AML-193 (cell line): ENCODE measurements at places on chromosomes 4 and X.

- DNase-seq = peak; percentile 82
Observed at GRCh38 chr4:47686294-47686872, 151.5 kb downstream of the CORIN start.

DNA sequence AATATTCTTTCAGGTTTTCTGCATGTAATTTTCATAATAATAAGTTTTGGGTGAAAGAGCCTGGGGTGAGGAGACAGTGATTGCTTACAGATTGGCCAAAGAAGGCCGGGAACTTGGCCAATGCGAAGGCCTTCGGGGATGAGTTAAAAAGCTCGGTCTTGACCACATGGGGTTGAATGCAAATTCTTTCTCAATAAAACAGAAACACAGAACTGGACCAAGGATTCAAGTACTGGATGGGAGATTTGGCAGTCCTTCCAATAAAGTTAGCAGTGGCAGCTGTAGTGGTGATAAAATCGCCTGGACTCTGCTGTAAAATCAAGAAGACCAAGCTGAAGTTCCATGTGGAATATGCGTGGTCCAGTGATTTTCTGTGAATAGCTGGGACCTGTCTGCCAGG is 282.2 kb upstream of the KLF3 start:
- no peak for DNase-seq

DNA sequence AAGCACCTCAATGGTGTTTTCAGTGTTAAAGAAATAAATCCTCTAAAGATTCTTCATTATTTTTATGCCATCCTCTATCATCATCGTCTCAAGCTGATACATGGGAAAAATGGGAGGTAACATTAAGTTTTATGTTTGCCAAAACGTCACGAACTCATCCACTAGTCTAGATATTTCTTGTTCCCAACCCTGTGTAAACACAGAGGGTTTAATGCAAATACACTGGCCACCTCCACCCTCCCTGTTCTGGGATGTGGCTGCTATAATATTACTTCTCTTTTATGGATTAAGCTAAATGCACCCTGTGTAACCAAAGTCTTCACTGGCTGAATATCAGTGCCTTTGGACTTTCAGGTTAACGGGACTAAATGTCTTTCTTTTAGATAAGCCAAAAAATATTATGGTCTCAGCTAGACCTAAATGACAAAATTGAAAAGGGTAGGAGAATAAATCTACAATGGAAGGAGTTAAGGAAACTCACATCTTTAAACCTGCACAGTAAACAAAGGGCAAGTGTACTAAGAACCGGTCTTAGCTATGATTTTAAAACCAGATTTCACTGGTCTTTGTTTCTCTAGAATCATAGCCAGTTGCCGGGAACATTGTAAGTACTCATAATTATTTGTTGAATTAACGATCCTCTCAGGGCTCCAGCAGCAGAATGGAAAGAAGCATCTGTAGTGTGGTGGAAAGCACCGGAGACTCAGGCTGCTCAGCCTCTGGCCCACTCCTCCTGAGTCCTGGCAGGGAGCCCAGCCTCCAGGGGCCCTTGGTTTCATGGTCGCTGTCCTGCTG is 103.5 kb upstream of the NOCT start:
- no peak for DNase-seq

DNA sequence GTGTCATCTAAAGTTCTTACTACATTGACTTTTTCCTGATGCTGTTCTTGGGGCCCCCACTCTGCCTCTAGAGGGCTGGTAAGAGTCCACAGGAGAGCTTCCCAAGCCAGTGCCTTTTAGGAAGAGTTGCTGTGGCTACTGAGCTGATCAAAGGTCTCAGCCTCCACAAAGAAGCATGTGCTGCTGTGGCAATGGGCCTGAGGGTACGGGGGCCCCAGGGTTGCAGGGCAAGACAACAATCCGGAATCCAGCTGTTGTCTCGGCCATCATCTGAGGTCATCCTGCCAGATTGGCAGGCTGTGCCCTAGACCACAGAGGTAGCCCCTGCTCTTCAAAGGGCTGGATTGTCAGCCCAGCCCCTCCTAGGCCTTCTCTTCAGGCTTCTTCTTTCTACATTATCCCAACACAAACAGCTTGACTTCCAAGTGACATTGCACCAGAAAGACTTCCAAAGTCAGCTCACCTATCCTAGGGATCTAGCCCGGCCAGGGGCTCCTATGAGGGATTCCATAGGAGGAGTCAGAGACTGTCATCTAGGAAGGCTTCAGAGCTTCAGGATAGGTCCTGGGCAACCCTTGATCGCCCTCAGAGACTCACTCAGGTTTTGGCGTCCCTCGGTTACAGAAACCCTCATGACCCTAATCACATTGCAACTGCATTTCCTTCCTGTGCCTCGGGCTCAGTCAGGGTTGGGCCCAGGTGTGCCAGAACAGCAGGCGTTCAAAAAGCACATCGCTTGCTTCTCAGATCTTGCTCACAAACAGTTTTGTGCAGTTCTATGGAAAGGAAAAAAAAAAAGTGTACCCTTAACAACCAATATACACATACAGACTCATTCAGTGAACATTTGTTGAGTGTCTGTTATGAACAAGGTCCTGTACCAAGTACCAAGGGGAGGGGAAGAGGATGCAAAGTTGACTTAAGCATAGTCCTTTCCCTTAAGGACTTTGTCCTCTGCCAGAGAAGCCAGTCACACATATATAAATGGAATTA is 27.8 kb downstream of the SLC25A5 start:
- DNase-seq = no peak

DNA sequence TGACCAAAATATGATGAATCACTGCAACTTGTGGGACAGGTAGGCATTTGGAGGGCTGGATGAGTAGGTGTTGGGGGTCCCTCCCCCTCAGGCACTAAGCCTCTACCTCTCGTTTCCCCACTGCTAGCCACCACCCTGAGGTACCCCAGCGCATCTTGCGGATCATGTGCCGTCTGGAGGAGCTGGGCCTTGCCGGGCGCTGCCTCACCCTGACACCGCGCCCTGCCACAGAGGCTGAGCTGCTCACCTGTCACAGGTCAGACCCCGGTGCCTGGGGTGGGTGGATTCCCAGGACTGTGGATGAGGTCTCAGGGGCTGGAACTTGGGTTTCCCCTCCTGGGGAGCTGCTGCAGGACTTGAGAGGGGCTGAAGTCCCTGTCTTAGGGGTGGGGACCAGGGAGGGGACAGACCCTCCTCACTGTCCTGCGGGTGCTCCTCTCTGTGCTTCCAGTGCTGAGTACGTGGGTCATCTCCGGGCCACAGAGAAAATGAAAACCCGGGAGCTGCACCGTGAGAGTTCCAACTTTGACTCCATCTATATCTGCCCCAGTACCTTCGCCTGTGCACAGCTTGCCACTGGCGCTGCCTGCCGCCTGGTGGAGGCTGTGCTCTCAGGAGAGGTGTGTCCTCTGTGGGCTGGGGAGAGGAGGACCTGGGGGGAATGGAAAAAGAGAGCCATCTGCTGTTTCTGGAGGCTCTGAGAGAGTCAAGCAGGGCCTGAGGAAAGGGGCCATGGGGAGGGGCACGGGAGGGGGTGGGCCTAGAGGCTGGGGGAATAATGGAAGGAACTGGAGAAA is 10.1 kb upstream of the ERAS start:
- no peak for DNase-seq
